ENCODE measurements at places on chromosomes 7 and 10.

DNA sequence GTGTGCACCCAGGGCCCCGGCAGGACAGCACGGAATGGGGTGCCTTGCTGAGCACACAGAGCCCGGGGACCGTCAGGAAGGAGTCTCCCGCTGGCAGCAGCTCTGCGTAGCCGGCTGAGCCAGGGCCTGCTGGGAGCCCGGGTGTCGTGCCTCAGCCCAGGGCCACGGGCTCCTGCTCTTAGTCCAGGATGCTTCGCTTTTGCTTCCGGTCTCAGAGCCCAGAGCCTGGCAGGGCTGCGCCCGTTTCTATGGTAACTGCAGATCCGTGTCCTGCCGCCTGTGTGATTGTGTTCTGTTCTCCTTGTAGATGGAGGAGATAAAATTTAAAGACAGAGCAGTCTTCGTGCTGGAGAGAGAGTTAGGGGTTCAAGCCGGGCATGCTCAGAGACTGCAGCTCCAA lies 53.7 kb upstream of the DPYSL4 start:
- no peak for DNase-seq

DNA sequence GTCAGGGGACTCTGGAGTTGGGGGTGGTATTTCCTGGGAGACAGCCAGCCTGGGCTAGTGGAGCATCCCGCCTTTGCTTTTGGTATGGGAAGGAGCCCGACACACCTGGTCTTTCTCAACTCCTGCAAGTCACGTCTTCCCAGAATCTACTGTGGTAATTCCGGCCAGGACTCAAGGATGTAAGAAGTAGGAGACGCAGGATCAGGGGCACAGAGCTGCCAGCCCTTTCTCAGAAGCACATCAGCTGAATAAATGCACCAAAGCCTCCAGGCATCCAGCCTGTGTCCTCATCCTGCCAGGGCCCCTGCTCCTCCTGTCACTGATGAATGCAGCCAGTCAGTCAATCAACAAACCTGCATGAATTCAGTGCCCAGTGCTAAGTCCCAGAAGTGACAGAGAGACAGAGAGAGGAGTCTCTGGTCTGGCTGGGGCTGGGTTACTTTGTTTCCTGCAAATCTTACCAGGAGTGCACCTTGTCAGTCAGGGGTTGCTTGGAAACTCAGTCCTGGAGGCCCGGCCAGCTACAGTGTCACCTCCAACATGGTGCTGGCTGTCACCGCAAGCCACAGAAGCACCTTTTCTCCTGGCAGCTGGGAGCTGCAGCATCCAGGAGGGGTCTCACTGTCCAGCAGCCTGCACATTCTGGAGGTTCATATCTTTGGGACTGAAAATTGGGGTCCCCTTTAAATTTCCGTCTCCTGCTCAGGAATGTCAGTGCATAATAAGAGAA lies 101.8 kb downstream of the PTPRE start:
- no peak for DNase-seq

DNA sequence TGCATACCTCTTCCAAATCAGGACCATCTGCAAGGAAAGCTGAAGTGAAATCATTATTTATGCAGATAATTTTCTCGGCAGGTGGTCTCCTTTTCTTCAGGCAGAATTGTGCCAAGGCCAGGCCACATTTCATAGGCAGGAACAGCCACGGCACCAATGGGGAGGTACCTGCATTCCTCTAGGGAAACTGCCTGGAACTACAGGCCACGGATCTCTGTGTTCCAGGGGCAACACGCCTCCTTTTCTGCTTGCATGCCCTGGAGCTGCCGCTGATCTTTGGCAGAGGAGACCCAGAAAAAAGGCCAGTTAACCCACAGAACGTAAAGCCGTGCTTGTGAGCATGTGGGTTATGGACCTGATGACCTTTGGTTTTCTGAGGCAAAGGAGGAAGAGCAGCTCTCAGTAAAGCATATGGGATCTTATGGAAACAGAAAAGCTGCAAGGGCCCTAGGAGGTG lies 111.2 kb upstream of the KIAA1217 start:
- DNase-seq, result no peak

DNA sequence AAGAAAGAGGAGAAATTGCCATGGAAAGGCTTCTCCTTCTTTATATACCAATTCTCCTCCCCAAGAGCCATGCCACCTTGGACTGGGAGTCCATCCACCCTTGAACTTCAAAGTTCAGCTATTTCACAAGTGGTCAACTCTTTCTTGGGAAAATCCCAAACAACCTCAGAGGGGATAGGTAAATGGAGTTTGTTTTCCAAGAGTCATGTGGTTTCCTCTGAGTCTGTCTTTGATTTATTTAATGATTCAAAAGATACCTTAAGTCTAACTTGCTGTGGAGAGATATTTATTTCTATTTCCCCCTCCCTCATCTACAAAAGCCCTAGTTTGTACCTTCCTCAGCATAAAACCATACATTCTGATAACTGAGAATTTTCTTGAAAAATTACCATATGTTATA lies 758.6 kb upstream of the IGFBP3 start:
- no peak for DNase-seq

- no peak for DNase-seq
Observed at GRCh38 chr7:155298288-155298833, 683 bp downstream of the INSIG1 start.

GRCh38 chr7:40058636-40059035 lies 75.8 kb downstream of the MPLKIP start:
- no peak for DNase-seq

GRCh38 chr10:5071411-5072198 lies 22.6 kb upstream of the AKR1C3 start:
- no peak for DNase-seq

- DNase-seq, result no peak
Observed at GRCh38 chr10:112429654-112430230, 17.0 kb downstream of the ZDHHC6 start.

DNA sequence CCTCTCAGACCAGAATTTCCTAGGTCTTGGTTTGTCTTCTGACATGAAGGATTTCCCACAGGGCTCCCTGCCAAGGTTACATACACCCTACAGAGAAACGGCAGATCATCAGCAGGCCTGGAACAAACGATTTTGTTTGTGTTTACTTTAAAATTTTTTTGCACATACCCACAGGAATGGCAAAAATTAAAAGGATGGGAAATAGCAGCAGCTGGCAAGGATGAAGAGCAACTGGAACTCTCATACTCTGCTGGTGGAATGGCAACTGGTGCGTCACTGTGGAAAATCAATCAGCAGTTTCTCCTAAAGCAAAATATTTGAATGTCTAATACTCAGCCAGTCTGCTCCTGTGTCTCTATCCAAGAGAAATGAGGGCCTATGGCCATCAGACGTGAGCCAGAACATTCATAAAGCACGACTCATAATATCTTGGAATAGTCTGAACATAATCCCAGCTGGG lies 6.5 kb downstream of the BAIAP2L1 start:
- DNase-seq, result no peak

- DNase-seq, result no peak
Observed at GRCh38 chr10:23155169-23155568, 36.9 kb upstream of the PTF1A start.

- no peak for DNase-seq
Observed at GRCh38 chr7:54940748-54941147, 78.1 kb upstream of the EGFR start.

DNA sequence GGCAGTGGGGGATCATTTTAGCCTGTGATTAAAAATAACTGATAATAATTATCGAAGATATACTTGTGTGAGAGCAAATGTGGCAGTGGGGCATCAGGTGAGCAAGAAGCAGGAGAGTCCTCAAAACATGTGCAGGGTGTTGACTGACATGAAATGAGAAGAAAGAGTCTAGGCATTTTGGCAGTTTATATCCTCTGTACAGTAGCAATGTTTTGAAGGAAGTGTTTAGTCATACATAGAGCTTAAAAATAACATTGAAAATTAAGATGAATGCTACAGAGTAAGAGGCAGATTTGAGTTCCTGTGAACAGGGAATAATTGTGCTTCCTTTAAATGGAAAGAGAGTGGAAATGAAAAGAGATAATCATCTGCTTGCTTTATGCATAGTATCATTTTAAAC lies 47.4 kb downstream of the VPS50 start:
- DNase-seq, result no peak

GRCh38 chr10:116429288-116429977 lies 1.8 kb downstream of the PNLIPRP3 start:
- DNase-seq, result no peak

DNA sequence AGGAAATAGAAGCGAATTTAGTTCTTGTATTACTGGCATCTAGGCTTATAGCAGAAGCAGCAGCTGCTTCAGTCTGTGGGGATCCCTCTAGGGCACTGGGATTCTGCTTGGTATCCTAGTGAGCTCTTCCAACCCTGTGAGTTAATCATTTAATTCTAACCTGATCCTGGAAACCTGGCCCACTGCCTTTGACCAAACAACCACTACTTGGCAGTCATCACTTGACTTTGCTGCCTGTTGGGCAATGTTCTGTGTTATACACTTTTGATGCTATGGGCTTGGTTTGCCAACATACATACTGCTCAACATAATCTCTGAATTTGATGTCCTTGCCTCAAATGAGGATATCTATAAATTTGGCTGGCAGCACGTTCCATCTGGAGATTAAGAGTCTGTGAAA lies 813.4 kb downstream of the ANKRD7 start:
- DNase-seq, result no peak

DNA sequence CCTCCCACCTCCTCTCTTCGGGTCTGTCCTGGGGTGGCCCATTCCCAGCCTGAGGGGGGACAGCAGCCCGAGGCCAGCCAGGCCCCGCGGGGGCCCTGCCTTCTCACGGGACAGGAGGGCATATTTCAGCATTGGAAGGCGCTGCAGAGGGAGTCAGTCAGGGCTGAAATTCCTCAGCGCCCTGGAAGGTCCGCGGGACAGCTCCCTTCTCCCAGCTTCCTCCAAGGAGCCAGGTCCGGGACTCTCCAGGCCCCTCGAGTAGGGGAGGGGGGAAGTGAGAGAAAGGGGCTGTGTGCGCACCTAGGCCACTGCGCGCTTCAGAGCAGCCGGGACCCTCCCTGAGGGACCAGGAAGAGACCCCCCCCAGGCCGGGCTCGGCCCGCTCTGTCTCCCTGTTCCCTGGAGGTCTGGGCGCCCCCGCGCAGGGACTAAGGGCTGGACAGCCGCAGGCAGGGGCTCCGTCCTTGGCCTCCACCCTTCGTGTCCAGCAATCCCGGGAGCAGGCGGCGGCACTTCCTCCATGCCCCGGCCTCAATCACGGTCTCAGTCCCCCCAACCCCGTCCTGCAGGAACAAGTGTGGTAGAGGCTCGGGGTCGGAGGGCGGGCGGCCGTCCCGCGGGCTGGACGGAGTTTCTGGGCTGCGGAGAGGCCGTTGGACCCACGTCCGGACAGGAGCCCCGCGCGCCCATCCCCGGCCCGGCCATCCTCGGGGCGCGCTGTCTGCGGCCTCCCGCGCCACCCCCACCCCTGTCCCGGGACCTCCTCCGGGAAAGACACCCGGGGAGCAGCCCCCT lies 6.0 kb upstream of the ELFN1 start:
- no peak for DNase-seq

DNA sequence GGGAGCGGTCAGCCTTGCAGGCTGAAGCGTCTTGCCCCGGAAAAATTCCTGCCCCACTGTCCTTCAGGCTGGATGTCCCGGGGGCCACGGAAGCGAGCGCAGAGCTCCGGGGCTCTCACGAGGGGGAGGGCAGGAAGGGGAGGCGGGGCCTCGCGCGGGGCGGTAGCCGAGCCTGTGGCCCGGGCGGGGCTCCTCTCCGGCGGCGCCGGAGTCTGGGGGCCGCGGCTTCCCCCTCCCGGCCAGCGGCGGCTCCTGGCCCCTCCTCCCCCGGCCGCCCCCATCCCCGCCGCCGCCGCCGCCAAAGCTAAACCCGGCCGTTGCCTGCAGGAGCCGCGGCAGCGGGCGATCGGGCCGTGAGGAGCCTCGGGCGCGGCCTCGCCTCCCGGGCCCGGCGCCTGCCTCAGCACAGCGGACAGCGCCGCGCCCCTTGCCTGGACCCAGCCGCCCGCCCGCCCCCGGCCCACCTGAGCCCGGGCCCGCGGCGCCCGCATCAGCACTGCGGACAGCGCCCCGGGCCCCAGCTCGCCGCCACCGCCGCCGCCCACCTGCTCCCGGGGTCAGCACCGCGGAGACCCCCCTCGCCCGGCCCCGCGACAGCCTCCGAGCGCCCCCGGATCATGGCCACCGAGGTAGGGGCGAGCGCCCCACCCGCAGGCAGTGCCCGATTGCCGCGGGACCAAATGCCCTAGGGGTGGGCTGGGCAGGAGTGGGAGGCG lies at the start of gene GOLGA7B:
Gene GOLGA7B, plus strand, starts transcription at position 157 of the 716 bp plus-strand sequence. Its CDS starts 461 bp downstream, at position 618.
- DNase-seq, result no peak

- no peak for DNase-seq
Observed at GRCh38 chr10:13839430-13839990, 252.7 kb downstream of the PRPF18 start.

GRCh38 chr7:158428837-158429753 lies 158.5 kb downstream of the PTPRN2 start:
- no peak for DNase-seq

DNA sequence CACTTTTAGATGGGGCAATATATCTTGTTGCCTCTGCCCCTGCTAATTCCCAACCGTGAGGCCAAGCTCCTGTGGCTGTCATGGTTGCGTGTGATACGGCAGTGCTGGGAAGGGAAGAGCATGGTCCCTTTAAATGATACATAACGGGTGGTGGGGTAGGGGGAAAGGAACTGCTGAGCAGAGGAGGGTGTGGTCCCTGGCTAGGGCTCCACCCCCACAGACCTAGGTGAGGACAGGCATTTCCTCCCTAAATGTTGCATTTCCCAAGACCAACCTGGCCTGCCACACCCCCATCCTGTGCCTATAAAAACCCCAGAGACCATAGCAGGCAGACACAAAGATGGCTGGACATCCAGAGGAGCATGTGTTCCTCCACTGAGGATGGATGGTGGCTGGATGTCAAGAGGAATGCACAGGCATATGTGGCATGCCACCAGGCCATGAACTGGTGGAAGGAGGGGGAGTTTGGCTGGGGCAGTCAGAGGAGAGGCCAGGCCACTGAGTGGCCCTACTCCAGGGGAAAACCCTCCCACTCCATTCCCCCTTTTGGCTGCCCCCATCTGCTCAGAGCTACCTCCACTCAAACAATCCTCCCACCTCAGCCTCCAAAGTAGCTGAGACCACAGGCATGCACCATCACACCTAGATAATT lies 104.0 kb downstream of the PLXDC2 start:
- DNase-seq, result no peak

DNA sequence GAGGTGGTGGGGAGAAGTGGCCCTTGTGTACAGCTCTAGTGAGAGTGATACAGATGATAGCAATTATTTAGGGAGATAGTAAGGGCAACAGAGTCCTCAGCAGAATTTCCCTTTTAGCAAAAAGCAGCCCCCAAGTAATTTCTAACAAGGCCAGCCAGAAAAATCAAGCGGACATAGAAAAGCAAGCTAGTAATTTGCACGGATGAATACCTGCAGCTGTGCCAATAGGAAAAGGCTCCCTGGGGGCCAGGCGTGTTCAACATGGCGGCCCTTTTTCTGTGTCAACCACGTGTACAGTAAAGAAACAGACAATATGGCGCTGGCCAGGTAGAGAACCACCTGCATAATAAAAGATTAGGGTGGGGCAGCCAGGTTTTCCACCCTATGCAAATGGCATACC lies 7.4 kb downstream of the MCM10 start:
- DNase-seq, result no peak

GRCh38 chr10:99234041-99234790 lies 1.4 kb downstream of the HPSE2 start:
- no peak for DNase-seq

DNA sequence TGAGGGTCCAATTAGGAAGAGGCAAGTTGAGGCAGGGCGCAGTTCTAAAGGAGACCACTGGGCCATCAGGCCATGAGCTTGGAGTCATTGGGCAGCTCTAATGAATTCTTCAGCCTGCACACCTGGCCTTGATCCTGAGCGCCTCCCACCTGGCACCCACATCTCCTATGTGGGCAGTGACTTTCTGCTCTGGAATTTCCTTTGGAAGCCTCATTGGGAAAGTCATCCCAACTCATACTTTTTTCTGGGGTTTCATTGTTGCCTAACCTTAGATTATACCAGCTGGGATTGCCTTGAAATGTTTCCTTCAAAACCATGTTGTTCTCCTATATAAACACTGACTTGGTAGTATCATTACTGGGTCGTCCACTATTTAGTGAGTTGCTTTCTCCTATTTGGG lies 54.1 kb downstream of the PLPP4 start:
- no peak for DNase-seq
